ENCODE measurements at places on chromosomes 3 and 15.

DNA sequence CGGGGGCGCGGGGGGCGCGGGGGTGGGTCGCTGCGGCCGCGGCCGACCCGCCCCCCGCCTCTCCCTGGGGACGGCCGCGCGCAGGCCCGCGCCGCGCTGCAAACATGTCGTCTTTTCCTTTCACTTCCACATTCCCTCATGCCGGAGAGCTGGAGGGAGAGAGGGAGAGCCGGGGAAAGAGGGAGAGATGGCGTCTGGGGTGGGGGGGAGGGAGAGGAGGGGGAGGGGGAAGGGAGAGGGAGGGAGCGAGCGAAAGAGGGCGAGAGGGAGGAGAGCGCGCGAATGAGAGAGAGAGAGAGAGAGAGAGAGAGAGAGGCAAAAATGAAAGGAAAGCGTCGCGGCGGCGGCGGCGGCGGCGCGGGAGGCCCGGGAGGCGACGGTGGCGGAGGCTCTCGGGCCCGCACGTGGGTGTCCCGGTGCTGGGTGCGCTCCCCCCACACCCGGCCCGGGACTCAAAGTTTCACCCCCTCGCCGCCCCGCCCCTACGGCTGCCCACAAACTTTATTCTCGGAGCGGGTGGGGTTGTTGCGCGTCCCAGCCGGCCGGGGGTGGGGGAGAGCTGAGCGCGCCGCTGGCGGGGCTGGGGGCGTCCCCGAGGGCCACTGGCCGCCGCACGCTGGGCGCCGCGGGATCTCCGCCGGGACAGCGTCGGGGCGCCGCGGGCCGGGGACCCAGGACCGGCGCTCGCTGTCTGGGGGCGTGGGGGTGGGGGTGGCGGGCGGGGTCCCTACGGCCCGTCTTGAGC is 731 bp downstream of the ZNF710 start:
- no peak for DNase-seq

DNA sequence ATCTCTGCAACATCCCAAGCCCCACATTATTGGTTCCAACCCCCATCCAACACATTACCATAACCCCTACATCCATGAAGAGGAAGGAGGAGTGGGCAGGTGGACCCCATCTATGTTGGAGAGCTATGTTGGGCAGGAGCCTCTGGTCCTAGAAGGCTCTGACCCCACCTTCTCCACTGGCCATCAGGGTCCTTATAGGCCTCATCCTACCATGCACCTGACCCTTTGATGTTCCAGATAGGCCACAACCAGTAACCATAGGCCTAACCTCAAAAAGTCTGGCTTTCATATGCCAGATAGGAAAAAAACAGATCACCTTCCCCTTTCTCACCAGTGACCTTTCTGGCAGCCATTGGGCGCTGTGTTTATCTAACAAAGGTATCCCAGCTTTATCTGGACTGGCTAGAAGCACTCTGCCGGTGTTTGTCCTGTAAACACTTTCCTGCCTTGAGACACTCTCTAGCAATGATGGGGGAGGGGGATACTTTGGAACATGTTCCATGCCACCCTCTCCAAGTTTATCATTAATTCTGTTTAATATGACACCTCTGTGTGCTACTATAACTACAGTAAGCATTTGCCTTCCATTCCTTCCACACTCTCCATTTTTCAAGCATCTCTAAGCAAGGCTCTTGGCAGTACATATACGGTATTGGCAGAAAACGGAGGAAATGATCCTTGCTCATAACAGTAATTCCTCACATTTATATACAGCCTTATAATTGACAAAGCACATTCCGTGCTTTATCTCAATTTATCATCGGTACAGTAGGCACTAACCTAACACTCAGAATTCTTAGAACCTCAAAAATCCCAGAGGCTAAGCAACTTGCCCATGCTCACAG is 377.1 kb downstream of the VPS13C start:
- DNase-seq = no peak

- DNase-seq = no peak
Observed at GRCh38 chr15:29139540-29140459, 129.8 kb downstream of the NSMCE3 start.

DNA sequence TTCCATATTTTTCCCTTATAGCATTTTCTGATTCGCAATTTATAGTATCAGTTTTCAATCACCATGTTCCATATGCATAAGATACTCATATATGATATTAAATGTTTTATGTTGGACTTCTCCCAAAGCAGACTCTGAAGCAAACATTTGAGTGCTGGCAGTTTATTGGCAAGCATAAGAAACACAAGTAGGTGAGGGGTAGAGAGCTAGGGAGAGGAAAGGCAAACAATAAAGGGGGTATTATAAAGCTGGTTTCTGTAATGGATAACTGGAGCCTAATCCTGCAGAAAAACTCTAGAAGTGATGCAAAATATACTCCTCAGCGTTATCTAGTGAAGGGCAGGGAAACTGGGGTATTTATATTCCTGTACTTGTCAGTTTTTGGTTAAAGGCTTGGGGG is 491.5 kb upstream of the TGFBR2 start:
- DNase-seq = no peak

- no peak for DNase-seq
Observed at GRCh38 chr3:127304121-127304744, 16.4 kb upstream of the PRR20G start.

DNA sequence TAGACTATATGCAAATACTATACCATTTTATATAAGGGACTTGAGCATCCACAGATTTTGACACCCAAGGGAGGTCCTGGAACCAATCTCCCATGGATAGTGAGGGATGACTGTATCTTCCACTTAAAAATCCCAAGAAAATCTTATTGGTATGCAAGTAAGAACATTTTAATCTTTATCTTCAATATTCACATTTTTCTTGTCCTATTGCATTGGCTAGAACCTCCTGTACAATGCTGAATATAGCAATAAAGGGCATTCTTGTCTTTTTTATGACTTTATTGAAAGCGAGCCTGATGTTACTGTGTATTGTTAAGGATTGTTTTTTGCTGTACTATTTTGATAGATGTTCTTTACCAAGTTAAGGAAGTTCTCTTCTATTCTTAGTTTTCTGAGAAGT is 36.9 kb downstream of the MYLK start:
- no peak for DNase-seq

GRCh38 chr15:68278595-68279405 is 1.3 kb downstream of the FEM1B start:
- DNase-seq = no peak

GRCh38 chr3:93988283-93988682 is 8.3 kb downstream of the ARL13B start:
- DNase-seq = no peak

GRCh38 chr15:31758126-31758525 is 272.2 kb upstream of the CHRNA7 start:
- DNase-seq = no peak

GRCh38 chr15:33543957-33544356 is 233.2 kb downstream of the RYR3 start:
- DNase-seq = no peak

- DNase-seq = no peak
Observed at GRCh38 chr3:45464336-45465170, 76.2 kb downstream of the LARS2 start.

- DNase-seq = no peak
Observed at GRCh38 chr3:12584083-12584482, 27.2 kb downstream of the MKRN2 start.

DNA sequence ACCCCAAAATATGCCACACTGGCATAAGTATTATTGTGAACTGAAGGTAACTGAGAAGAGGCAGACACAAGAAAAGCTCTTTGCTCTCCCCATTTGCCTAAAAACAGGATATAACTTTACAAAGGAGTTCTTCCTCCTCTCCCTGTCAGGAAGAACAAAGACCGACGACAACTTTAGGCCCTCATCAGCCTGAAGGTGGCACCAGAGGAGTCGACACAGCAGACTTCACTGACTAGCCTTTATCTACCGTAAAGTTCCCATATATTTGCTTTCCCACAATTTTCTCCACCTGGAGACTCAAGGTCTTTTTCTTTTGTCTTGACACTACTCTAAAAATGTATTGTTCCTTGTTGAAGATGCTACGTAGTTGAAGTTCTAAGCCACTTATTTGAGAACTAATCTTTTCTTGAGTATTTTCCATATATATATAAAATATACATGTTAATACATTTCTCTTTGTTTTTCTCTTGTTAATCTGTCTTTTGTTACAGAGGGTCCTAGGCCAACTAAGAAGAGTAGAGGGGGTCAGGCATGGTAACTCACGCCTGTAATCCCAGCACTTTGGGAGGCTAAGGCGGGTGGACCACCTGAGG is 16.2 kb upstream of the XIRP1 start:
- DNase-seq = no peak

GRCh38 chr15:51335087-51335486 is 3.3 kb downstream of the CYP19A1 start:
- no peak for DNase-seq

DNA sequence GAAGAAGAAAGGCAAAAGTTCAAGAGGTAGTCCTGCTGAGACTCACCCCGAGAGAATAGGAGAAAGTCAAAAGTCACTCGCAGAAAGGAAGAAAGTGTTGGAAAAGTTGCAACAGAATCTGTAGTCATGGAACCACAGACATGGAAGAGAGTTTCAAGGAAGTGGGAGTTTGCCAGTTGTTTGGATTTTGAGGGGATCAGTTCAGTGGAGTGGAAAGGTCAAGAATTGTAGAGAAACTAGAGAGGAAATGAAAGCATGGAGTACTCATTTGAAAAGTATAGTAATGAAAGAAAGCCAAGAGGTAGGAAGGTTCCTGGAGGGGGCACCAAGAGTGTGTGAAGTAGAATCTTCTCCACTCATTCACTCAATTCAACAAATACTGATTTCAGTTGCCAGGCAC is 34.7 kb downstream of the SPTSSB start:
- DNase-seq = no peak

DNA sequence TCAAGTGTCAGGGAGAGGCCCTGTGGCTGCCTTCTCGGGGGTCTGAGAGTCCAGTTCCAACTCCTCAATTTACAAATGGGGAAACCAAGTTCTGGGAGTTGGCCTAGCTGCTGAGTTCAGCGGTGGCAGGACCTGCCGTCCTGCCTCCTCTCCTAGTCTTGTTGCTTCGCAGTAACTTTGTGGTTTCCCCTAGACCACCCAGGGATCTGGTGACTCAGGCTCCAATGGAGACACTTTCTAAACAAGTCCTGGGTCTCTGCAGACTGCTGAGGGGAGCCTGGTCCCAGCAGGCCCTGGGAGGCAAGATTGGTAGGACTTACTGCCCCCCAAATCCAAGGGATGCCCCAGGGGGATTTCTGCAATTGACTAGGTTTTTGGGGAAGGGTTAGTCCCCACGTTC is 83.6 kb downstream of the SMAD6 start:
- no peak for DNase-seq

DNA sequence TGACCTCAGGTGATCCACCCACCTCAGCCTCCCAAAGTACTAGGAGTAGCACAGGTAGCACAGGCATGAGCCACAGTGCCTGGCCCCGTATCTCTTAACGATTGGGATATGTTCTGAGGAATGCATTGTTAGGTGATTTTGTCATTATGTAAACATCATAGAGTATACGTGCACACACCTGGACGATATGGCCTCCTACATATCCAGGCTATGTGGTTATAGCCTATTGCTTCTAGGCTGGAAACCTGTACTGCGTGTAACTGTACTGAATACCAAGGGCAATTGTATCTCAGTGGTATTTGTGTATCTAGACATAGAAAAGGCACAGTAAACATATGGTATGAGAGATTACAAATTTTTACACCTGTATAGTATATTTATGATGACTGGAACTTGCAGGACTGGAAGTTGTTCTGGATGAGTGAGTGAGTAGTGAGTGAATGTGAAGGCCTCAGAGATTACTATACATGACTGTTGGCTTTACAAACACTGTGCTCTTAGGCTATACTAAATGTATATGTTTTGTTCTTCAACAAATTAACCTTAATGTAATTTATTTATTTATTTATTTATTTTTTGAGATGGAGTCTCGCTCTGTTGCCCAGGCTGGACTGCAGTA is 120.7 kb downstream of the MBNL1 start:
- DNase-seq = no peak

DNA sequence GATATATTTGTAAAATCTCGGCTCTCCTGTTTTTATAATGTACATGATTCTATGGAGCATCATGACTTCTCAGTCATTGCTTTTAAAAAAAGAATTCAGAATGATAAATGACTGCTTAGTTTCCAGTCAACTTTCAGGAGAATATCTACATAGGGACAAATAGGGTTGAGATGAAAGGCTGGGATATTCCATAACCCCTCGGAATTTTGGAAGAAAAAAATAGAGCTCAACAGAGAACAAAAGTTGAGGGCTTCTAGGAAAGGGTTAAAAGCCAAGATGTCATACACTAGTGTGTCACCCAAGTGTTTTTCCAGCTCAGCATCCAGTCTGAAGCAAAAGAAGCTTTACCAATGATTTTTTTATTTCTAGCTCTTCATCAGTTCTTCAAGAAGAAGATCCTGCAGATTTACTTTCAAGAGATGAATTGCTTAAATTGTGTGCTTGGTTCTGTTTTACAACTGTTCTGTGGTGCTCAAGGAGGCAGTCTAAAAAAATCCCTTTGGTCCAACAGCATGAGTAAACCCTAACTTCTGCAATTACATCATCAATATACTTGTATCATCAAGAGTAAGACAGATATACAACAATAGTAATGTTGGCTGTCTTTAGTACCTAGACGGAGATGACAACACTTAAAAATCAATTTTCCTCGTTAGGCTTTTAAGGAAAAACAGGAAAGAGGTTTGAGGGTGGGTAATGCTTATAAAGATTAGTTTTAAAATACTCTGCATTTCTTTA is 979 bp downstream of the UNC13C start:
- DNase-seq = no peak

- DNase-seq = no peak
Observed at GRCh38 chr3:196149375-196149774, 61.8 kb downstream of the ZDHHC19 start.

- DNase-seq = peak; percentile 75
Observed at GRCh38 chr15:59349680-59350420, 22.8 kb downstream of the MYO1E start.

GRCh38 chr3:137988152-137988551 is 21.8 kb upstream of the CLDN18 start:
- DNase-seq = no peak

DNA sequence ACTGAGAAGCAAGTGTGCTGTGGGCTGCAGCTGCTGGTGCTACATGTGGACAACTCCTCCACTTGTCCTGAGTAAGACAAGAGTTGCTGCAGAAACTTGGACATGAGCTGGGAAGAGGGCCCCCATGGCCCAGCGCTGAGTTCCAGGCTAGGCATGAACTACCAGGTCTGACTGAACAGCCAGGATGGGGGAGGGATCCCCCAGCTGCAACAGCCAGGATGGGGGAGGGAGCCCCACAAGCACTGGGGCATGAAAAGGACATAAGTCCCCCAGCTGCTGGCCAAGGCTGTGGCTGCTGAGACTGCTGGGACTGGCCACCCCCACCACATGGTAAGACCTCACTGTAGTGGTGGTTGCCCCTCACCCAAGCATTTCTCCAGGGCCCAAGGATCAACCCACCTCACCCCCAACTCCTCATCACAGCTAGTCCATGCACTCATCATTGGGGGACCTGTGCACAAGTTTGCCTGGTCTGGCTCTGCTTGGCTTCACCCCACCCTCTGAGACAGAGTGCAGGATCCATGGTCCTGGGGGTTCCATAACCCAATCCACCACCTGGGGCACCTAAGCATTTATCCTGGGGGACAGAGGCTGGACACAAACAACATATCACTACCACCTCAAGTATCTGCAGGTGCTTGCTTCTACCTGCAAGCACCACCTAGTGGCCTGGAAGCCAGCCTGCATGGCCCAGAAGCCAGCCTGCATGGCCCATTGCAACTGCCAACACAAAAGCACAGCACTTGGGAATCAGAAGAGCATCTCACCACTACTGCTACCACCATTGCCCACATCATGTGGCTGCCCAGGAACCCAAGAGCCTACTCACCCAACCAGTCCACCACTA is 84.5 kb upstream of the STT3B start:
- DNase-seq = no peak

GRCh38 chr3:188272481-188273372 is 118.8 kb downstream of the LPP start:
- peak; percentile 85 for DNase-seq

Measured in AG04449 (cell line).